ENCODE measurements at places on chromosomes 6 and 20.

DNA sequence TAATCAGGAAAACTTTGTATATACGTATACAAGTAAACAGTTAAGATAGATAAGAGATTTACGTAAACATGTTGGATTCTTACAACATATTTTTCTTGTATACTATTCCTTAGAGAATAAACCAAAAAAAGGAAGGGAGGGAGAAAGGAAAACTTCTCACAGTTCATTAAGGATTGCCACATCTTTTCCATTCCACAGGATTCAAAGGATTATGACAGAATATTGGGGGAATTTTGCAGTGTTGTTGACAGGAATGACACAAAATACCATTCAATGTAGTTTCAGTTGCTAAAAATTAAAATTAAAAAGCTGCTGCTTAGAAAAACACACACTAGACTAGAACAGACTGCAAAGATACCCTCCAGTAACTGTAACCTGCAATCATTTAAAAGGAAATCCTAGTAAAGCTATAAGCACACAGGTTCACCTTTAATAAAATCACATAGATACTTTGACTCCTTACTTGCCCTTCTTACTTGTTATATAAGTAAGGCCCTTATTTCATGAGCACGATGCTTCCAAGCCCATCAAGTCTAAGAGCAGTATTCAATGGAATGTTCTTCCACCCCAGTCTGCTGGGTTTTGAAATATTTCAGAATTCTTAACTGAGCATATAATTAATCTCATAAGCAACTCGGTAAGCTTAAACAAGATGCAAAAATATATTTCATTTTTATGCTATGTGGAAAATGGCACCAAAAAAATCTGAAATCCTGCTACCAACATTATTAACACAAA, 107.8 kb downstream of the SMLR1 start:
- no peak for DNase-seq

DNA sequence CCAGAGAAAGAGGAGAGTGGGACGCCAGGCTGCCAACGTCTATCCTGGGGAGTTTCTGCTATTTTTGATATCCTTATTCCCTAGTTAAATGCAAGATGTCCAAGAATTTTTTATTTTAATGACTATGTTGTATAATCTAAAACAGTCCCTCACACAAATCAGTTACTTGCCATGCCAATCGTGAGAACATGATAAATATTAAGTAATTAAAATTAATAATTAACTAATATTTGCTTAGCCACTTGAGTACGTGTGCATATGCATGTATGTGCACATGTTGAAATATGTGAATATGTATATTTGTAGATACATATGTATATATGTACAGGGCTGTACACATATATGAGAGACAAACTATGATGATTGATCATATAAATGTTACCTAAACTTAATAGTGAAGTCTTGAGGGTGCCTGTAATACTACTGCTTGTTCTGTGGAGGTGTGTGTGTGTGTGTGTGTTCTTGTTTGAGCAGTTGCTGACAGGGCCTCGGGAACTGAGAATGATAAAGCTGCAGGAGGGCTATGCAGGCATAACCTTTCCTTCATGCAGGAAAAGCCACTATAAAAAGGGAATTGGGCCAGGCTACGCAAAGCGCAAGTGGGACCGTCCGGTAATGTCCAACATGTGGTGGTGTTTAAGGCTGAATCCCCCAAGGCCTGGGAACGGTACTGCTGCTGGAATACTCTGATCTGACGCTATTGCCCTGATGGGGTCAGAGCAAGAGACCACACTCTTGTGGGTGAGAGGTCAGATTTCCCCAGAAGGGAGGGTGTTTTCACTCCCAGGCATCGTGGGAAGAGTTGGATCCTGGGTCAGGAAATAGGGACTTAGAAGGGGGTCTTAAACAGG, 148.3 kb upstream of the TBX18 start:
- no peak for DNase-seq

DNA sequence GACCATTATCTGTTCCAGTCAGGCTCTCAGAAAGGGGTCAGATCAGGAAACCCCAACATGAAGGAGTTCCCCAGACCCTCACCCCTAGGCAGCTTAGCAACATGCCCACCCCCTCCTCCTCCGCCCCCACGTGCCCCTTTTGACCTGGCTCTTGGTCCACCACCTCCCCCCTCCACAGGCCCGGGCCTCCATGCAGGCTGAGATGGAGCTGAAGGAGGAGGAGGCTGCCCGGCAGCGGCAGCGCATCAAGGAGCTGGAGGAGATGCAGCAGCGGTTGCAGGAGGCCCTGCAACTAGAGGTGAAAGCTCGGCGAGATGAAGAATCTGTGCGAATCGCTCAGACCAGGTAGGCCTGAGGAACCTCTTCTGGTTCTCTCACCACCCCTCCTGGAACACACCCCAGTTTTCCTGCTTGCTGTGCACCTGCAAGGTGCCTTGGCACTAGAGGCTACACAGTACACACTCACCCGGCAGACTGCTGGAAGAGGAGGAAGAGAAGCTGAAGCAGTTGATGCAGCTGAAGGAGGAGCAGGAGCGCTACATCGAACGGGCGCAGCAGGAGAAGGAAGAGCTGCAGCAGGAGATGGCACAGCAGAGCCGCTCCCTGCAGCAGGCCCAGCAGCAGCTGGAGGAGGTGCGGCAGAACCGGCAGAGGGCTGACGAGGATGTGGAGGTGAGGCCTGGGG, 21.9 kb downstream of the DEF6 start:
- DNase-seq: no peak

DNA sequence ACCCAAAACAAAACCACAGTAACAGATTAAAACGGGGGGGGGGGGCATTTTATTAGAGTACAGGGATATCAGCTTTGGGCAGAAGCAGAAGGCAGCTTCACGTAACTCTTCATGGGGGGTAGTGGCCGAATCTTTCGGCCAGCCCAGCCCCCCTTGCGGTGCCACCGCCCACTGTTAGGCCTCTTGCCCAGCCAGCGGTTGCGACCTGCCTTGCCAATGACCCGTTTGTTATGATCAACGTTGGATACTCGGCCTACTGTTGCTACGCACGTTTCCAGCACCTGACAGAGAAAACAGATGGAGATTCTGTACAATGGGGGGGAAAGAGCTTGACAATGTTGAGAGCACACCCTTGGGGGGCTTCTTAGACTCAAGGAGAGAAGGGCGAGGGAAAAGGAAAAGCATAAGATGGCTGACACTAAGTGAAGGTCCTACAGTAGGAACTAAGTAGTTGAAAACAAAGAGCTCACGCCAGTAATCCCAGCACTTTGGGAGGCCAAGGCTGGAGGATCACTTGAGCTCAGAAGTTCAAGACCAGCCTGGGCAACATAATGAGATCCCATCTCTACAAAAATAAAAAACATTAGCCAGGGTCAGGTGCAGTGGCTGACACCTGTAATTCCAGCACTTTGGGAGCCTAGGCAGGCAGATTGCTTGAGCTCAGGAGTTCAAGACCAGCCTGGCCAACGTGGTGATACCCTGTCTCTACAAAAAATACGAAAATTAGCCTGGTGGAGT, 724 bp upstream of the CUL7 start:
- no peak for DNase-seq
